ENCODE measurements at places on chromosomes 2 and 18.
A peak's percentile ranks its signal among the peaks of the same experiment; 100 is the strongest.

DNA sequence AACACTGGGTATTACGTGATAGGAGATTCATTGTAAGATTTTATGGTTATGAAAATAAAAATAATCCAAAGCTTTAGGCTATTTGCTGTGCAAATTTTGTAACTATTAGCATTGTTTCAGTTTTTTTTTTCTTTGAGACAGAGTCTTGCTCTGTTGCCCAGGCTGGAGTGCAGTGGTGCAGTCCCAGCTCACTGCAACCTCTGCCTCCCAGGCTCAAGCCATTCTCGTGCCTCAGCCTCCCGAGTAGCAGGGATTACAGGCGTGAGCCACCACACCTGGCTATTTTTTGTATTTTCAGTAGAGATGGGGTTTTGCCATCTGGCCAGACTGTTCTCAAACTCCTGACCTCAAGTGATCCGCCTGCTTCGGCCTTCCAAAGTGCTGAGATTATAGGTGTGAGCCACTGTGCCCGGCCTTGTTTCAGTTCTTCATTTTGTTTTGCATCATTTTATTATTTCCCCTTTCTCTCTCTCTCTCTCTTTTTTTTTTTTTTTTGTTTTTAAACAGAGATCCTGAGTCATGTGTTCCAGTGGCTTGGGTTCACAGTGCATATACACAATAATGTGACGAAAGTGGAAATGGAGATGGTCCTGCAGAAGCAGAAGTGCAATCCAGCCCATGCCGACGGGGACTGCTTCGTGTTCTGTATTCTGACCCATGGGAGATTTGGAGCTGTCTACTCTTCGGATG, 25.8 kb downstream of the CASP10 start:
- DNase-seq = no peak

DNA sequence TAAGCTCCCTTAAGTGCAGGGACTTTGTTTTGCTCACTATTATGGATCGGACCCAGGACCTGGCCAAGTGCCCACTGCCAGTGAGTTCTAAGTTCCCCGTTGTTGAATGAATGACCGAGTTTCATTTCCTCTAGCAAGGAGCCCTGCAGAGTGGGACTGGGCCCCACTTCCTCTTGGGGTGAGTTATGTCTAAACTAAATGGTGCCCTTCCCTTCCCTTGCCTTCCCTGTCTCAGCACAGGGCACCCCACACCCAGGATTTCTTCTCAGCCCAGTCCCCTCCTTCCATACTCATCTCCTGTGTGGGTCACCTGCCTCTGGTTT, 195.3 kb upstream of the HS6ST1 start:
- DNase-seq = peak; percentile 58

- DNase-seq = no peak
Observed at GRCh38 chr2:145691659-145692058, 1171.7 kb upstream of the ZEB2 start.

DNA sequence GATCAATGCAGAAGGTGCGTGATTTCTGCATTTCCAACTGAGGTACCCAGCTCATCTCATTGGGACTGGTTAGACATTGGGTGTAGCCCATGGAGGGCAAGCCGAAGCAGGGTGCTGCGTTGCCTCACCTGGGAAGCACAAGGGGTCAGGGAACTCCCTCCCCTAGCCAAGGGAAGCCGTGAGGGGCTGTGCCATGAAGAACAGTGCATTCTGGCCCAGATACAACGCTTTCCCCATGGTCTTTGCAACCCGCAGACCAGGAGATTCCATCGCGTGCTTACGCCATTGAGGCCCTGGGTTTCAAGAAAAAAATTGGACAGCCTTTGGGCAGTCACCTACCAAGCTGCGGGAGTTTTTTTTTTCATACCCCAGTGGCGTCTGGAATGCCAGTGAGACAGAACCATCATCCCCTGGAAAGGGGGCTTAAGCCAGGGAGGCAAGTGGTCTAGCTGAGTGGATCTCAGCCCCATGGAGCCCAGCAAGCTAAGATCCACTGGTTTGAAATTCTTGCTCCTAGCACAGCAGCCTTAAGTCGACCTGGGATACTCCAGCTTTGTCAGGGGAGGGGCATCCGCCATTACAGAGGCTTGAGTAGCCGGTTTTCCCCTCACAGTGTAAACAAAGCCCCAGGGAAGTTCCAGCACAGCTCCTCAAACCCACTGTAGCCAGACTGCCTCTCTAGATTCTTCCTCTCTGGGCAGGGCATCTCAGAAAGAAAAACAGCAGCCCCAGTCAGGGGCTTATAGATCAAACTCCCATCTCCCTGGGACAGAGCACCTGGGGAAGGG, 21.7 kb downstream of the TFPI start:
- DNase-seq = no peak

DNA sequence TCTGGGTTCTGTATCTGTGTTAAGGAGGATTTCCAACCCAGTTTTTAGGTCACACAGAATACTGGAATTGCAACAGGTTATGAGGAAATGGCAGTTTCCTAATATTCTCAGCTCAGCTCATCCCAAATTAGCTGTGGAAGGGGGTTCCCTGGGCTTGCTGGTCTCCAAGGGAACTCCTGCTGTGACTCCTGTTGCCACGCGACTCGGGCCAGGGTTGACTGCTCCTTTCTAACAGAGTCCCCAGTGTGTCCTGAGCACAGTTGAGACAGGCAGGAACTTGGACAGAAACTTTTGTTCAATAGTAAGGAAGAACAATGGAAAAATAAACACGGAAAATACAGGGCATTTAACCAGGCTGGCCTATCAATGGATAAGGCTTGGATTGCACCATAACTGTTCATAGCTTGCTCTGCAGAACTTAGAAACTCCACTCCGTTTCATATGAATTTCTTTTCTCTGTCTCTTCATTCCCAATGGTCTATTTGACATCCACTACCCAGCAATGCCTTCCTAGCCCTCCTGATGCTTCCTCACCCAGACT, 3.8 kb upstream of the ROCK2 start:
- no peak for DNase-seq

DNA sequence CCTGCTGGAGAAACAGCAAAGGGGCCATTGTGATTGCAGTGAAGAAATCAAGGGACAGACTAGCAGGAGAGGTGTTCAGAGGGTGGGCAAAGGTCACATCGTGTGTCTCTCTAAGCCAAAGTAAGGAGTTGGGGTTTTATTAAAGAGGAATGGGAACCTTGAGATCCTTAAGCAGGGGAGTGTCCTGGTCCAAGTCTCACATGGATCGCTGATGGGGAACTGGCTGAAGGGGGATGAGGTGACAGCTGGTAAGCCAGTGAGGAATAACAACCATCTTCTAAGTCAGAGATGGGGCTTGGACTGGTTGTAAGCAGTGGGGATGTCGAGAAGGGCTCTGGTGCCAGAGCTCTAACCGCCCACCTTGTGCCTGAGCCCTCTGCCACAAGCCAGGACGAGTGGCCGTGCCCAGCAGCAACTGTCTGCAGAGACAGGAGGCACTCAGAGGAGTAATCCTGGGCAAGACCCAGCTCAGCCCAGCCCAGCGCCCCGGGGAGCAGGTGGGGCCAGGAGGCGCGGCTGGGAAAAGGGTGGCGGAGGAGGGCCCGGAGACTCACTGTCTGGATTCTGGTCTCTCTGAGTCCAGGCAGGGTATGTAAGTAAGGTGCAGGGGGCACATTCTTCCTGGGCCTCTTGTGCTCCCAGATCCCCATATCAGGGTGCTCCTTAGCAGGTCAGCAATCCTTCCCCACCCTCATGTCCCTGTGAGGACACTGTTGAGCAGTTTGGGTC, 13.7 kb downstream of the WNT10A start:
- peak; percentile 41 for DNase-seq

- no peak for DNase-seq
Observed at GRCh38 chr18:37385846-37386778, 179.5 kb downstream of the CELF4 start.
